Heart right ventricle (tissue), 16 donors: ENCODE measurements at places on chromosomes 12 and 14. TPM values are rescaled to one million over a fixed set of nuclear protein-coding genes. Genes with fewer than 3 reads are reported as not detected.

The SLC25A47 gene
- polyA plus RNA-seq: not detected

The KCNA5 gene
- polyA plus RNA-seq: 2.3 TPM

The OR6C65 gene
- not detected for polyA plus RNA-seq

The RAP1B gene
- 53.8 TPM for polyA plus RNA-seq

The SIVA1 gene
- 203 TPM for polyA plus RNA-seq

The KCNJ8 gene
- polyA plus RNA-seq: 87.8 TPM

The BBS10 gene
- 3.7 TPM for polyA plus RNA-seq

The NUAK1 gene
- 9.8 TPM for polyA plus RNA-seq

The R3HDM2 gene
- 15.5 TPM for polyA plus RNA-seq

The IL23A gene
- polyA plus RNA-seq: 0.20 TPM

The ADCY4 gene
- polyA plus RNA-seq: 23.1 TPM

The LGMN gene
- polyA plus RNA-seq: 92.4 TPM

The PELI2 gene
- polyA plus RNA-seq: 0.87 TPM
